Heart left ventricle (tissue), 16 donors: ENCODE measurements at places on chromosomes 2 and 18. TPM values are rescaled to one million over a fixed set of nuclear protein-coding genes. Genes with fewer than 3 reads are reported as not detected.

GCG gene
- polyA plus RNA-seq = not detected

ADD2 gene
- 0.61 TPM for polyA plus RNA-seq

PLB1 gene
- 0.82 TPM for polyA plus RNA-seq

BOD1L2 gene
- polyA plus RNA-seq = not detected

OTOS gene
- polyA plus RNA-seq = not detected

HOXD13 gene
- not detected for polyA plus RNA-seq

TMEM247 gene
- polyA plus RNA-seq = not detected

PPP1R1C gene
- 2.9 TPM for polyA plus RNA-seq

SRD5A2 gene
- not detected for polyA plus RNA-seq

DNA sequence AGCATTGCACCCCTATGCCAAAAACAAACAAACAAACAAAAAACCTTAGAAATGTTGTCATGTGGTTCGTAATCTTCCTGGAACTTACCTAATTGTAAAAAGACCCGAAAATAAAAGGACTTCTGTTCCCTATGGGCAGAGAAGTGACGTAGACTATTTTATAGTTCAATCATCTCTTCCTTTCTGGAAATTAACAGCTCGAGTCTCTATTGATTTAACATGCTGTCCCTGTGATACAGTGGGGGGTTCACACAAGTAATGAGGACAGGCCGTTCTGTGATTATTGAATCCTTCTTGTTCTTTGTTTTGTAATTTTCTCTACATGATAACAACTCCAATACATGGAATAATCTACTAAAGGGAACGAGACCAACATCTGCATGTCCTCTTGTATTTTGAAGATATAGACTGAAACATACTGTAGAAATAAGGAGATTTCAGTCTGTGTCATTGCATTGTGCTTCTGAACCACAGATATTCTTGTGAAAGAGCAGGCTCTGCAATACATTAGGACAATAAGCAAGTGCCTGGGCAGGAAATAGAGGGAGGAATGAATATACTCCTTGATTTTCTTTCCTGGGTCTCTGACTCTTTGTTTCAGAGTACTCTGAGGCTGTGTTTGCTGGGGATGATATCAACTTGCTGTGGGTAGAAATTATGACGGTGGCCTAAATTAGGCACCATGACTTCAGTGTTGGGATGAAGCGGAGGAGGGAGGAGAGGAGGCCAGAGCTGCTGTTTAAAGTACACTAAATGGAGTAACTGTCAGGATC lies 65.7 kb upstream of the PPM1B start:
- no peak for DNase-seq

DNA sequence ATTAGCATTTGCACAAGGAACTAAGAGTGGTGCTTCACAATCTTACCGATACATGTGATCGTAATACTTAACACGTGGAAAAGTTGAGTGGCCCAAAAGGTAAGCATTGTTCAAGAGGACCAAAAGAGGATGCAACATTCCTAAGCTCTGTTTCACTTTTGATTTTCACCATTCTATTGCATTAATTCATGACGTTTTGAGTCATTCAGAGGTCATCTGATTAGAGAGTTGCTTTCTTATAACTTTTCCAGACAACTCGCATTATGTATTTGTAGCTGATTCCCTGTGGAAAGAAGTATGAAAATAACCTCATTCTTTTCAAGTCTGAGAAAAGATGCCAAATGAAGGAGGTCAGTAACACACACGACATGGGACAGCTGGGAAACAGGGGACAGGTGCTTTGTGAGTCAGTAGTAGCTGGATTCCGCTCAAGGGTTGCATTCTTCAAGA lies 344.4 kb downstream of the RND3 start:
- no peak for DNase-seq

- no peak for DNase-seq
Measured at GRCh38 chr2:42752314-42752713, 11.6 kb downstream of the OXER1 start.

- DNase-seq = peak; percentile 90
Measured at GRCh38 chr2:109318150-109318948, 189.3 kb downstream of the SH3RF3 start.

DNA sequence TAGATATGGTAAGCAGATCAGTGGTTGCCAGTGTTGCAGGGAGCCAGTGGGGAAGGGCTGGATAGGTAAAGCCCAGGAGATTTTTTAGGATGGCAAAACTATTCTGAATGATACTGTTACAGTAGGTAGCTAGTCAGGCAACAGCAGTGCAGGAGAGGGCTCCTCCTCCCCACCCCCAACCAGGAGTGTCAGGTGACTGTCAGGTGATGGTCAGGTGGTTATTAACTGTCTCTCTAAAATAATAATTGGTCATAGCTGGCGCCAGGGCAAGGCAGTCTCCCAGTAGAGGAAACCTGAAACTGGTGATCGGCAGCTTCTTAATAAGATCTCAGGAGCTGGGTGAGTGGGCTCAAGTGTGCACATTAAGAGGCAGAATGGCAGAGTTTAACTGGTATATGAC lies 201.6 kb upstream of the PARD3B start:
- DNase-seq = no peak

- no peak for DNase-seq
Measured at GRCh38 chr2:84816426-84817026, 64.4 kb downstream of the TRABD2A start.

GRCh38 chr18:3458378-3458777 lies 8.4 kb downstream of the TGIF1 start:
- no peak for DNase-seq

DNA sequence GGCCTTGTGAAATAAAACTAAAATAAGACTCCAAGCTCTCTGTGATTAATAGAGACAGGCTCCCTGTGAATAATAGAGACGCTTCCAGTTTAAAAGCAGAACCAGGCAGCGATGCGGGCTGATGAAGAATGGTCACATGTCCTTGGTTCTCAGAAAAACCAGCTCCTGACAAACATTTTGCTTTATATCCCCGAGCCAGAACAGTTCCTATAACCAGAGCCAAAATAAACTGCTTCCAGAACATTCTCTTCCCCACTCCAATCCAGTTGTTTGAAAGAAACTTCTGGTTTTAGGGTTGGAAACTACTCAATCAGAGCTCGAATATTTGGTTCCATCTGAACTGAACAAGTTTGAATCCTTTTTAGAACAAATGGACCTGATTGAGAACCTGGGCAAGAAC lies 213.7 kb downstream of the TSN start:
- DNase-seq = no peak

DNA sequence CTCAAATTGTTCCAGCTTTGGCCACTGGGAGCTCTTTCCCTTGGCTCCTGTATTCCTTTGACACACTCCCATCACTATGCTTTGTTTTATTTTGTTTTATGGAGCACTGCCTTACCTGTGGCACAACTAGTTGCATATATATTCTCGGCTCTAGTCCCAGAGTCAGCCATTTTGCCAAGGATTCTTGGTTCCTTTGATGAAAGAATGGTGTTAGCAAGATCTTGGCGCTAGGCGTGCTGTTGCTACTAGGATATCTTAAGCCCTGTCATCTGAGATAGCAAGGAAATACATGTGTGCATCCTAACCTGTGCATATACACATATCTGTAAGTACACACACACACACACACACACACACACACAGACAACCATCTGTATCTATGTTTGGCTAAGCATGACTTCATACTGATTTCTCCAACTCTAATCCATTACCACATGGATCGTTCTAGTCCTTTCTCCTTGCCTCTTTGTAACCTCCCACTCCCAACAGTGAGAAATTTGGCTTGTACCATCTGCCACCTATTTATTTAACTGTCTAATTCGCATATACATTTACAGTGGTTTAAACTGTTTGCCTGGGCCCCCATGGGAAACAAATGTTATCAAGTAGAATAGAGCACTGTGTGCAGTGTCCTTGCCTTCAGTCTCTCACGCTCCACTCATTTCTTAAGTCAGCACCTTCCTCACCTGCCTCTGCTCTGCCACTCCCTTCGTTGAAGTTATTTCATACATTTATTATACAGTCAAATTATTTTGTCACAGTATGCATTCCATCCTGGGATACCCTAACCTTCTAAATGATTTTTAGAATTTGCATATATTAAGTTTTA lies 137.5 kb upstream of the MAP3K20 start:
- no peak for DNase-seq

DNA sequence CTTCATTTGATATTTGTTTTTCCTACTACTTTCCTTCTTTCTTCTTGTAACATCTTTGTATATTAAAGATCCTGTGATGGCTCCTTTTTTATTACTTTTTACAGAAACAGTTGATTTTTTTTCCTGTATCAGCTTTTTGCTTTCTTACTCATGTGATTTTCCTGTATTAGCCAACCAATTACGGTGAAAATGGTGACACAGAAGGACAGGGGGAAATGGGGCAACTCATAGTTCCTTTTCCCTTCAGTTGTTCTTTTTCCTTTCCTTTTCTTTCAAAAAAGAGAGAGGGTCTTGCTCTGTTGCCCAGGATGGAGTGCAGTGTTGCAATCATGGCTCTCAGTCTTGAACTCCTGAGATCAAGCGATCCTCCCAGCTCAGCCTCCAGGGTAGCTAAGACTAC lies 117.8 kb downstream of the ATL2 start:
- no peak for DNase-seq

DNA sequence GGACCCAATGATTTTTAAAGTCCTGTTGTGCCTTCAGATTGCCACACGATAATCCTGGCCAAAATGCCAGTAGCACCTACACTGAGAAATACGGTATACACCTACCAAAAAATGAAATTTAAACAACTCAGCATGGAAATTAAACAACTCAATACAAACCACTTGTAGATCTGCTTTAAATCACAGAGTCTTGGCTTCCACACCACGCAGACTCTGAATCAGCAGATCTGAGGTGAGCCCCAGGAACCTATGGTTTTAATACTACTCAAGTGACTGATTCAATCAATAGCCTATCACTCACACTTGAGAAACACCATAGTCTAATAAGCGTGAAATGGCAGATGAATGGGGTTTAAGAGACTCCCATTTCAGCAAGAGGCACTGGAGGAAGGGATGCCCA lies 46.9 kb downstream of the MAP4K3 start:
- no peak for DNase-seq

GRCh38 chr2:61639721-61640120 lies 101.6 kb upstream of the XPO1 start:
- no peak for DNase-seq

DNA sequence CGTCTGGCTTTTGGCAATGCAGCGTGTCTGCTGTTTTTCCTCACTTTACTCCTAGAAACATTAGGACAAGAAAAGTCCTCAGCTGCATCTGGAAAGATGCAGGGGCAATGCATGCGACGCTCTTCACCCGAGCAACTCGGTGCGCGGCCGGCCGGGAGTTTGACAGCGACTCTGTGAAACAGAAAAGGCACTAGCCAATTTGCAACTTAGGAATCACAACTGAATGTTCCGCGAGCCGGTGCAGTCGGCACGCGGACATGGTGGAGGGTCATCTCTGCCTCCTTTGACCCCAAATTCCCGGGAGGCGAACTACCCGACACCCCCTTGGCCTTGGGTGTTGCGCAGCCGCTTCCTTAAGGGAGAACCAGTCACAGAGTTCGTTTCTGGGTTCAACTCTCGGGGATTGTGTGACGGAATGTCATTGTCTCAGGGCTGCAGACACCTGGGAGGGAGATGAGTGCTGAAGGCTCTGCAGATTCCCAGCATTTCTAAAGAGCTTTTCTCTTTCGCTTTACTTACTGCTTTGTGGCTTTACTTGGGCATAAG lies 9.8 kb downstream of the NR4A2 start:
- no peak for DNase-seq

DNA sequence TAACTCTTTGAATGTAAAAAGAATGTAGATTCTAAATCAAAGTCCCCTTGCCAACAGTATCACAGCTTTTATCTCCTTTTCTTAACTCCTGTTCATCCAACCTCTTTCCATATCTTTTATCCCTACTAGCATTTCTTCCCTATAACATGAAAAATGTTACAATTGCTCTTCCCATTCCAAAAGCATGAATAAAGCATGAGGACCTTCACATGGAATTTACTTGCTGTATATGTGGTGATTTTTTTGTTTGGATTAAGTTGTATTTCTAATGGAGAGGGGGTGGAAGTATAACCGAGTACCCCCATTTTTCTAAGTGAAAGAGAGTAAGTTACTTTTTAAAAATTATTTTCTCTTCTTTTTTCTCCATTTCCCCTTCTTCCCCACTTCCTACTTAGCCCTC lies 94.9 kb upstream of the RBBP8 start:
- no peak for DNase-seq

GRCh38 chr2:171550613-171551012 lies 28.3 kb downstream of the CYBRD1 start:
- no peak for DNase-seq

DNA sequence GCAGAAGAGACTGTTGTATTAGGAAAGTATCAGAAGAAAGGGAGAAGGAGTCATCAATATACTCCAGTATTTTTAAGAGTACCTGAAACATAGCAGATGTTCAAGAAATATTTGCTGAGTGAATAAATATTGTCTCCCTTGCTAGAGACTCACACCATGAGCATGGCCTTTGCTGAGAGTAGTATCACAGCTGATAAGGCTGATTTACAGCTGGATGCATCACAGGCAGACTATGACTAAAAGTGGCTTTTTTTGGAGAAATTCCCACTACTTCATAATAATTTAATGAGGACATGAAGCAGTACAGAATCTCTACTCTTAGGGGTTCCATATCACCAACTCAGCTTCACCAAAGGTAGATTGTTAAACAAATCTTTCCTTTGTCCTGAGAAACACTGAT lies 373.3 kb downstream of the RBM43 start:
- no peak for DNase-seq

- no peak for DNase-seq
Measured at GRCh38 chr2:110708455-110708854, 23.9 kb upstream of the ACOXL start.

GRCh38 chr2:71595569-71595968 lies 142.2 kb downstream of the DYSF start:
- no peak for DNase-seq

- no peak for DNase-seq
Measured at GRCh38 chr2:227007940-227008339, 156.1 kb downstream of the COL4A4 start.

DNA sequence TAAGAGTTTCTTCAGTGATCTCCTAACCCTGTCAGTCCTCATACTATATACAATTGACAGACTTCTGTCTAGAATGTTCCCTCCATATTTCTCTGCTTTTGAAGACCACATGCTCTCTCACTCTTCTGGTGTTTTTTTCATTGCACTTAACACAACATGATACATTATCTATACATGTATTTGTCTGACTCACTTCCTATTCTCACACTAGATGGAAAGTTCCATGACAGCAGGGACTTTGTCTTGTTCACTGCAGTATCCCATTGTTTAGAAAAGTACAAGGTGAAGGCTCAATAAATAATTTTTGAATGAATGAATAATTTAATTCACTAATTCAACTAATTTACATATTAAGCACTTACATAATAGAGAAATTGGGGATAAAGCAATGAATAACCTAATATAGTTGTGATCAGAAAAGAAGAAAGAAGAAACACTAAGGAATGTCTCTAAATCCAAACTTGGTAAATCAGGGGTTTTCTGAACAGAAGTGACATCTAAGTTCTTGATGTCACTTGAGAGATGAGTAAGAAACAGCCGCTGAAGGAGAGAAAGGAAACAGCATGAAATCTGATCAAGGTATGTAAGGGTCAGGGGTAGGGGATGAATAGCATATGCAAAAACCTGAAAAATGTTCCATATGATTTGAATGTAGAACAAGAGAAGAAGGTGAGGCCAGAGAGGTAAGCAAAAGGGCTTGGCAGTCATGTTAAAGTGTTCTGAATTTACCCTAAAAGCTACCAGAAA lies 42.4 kb downstream of the MBD2 start:
- no peak for DNase-seq
